ENCODE measurements at places on chromosomes 4 and X. TPM values are rescaled to one million over a fixed set of nuclear protein-coding genes. Genes with fewer than 3 reads are reported as not detected.

MAP7D2 gene
- total RNA-seq, result not detected

SSX3 gene
- not detected for total RNA-seq

USP17L15 gene
- not detected for total RNA-seq

ARHGAP24 gene
- total RNA-seq, result 4.6 TPM

RS1 gene
- not detected for total RNA-seq

MXRA5 gene
- not detected for total RNA-seq

NEIL3 gene
- total RNA-seq, result 4.7 TPM

ZNF518B gene
- total RNA-seq, result 13.0 TPM

SPOCK3 gene
- total RNA-seq, result not detected

MAGEC3 gene
- total RNA-seq, result not detected

RPS6KA6 gene
- total RNA-seq, result 1.4 TPM

CTSO gene
- total RNA-seq, result 15.1 TPM

XPNPEP2 gene
- not detected for total RNA-seq

P2RY8 gene
- under 0.01 TPM for total RNA-seq

ADH1A gene
- not detected for total RNA-seq

MSN gene
- total RNA-seq, result 87.3 TPM

PDE6B gene
- total RNA-seq, result not detected

NDST3 gene
- not detected for total RNA-seq

MAGEB5 gene
- total RNA-seq, result not detected

PABPC5 gene
- not detected for total RNA-seq

CT45A5 gene
- 0.61 TPM for total RNA-seq

ZNF711 gene
- total RNA-seq, result not detected

TRAPPC11 gene
- 50.2 TPM for total RNA-seq

UGT2A1 gene
- total RNA-seq, result not detected

FMR1NB gene
- not detected for total RNA-seq
